Right renal cortex interstitium (tissue), 3 donors: ENCODE measurements at places on chromosomes 16 and 17. TPM values are rescaled to one million over a fixed set of nuclear protein-coding genes. Genes with fewer than 3 reads are reported as not detected.

DNA sequence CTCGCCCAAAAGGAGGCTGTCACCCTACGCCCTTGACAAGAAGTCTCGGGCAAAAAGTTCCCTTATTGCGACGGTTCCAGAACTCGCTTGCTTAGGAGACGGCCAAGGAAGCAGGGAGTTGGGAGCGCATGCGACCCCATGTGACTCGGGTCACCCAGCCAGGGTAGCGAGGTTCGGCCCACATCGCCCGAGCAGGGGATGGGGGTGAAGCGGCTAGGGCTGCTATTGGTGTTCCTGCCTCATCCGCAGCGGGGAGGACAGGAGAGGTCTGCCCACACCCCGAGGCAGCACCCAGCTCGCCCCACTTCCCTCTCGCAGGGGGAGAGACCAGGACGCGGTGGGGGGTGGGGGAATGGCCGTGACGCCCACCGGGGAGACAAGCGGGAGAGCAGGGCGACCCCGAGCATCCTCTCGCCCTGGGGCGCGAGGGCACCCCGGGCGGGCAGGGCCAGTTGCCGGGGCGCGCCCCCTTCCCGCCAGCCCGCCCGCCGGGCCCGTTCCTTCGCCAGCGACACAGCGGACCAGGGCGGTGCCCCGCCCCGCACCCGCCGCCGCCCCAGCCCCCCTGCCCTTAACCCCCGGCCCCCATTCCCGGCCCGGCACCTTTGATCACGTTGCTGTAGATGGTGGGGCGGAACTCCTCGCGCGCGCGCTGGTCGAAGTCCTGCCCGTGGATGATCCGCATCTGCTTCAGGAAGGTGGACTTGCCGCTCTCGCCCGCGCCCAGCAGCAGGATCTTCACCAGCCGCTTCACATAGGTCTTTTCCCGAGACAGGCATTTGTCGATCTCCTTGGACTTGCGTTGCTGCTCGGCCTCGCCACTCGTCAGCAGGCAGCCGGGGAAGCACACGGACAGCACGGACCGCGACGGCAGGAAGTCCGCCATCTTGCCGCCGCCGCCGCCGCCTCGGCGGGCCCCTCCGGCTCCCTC lies 567 bp downstream of the GNA13 start:
- no peak for DNase-seq

GRCh38 chr16:2404099-2404498 lies 25.1 kb upstream of the CCNF start:
- no peak for DNase-seq

- no peak for DNase-seq
Observed at GRCh38 chr17:16513873-16514272, 21.9 kb upstream of the LRRC75A start.

DNA sequence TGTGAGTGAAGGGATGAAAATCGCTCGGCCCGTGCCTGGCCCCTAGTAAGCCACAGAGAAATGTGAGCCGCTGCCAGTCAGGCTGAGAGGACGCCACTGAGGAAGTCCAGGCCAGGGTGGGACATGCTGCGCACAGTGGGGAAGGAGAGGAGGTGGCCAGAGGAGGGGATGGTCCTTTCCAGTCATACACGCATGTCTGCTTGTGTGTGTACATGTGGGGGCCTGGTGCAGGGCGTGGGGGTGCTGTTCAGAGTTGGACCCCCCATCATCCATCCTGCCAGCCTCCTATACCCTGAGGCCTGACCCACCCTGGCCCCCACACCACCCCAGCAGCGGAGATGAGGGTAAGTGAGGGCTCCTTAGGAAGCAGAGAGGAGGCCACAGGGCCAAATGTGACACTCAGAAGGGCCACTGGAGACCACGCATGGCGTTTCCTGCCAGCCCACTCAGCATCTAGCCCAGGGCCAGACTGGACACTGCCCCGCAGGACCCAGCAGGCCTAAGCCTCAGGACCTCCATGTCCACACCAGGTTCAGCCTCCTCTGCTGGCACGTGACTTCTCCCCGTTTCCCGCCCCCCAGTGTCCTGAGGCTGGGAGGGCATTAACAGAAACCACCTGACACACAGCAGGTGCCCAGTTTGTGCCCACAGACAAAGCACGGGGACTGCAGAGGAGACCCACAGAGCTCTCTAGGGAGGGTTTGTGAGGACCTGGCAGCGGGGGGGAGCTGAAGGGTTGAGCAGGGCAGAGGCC lies 7.0 kb downstream of the DOC2A start:
- DNase-seq: no peak

GRCh38 chr17:33896263-33896662 lies 358.8 kb upstream of the CCL2 start:
- no peak for DNase-seq

The SERPINF2 gene
- polyA plus RNA-seq: 90.0 TPM

DNA sequence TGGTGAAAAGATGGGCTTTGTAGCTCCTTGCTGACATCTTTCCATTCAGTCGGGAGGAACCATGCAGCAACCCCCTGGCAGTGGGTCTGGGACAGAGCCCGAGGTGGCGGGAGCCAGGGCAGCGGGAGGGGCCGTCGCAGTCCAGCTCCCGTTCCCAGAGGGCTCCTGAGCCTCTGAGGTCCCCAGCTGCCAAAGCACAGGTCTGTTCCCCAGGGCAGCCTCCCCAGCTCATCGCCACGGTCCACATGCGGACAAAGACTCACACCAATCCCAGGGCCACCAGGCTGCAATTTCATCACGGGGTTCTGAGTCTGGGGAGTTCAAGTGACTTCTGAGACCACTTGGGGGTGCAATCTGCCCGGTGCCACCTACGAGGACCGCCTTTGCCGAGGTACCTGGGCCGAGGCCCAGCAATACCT lies 196.0 kb downstream of the RBFOX3 start:
- no peak for DNase-seq
